LNCaP clone FGC (cell line): ENCODE measurements at places on chromosomes 16 and 17.

GRCh38 chr17:31697838-31698237 lies 161.2 kb downstream of the COPRS start:
- no peak for DNase-seq

- no peak for DNase-seq
These were observed 159.6 kb downstream of the HS3ST2 start for GRCh38 chr16:22973522-22973921.

- peak; percentile 83 for DNase-seq
These were observed 38.6 kb downstream of the USP10 start for GRCh38 chr16:84738255-84739038.

GRCh38 chr16:49338611-49339265 lies 34.9 kb upstream of the C16orf78 start:
- no peak for DNase-seq

GRCh38 chr17:65323049-65323448 lies 185.9 kb downstream of the RGS9 start:
- no peak for DNase-seq

DNA sequence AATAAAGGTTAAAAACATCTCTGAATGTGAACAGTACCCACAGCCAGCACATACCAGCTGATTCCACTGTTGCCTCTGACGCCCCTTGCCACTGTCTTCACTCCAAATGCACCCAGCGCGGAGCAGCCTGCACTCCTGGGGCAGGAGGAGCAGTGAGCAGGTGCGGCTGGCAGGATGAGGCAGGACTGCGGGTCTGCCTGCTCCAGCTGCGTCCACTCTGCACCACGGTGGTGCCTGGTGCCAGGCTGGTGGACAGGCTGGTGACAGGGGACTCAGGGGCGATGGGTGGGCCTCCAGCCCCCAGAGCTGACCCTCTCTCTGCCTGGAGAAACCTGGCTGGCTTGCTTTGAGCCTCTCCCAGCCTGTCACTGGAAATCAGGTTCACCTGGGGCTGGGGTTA lies 9.4 kb downstream of the RAB40B start:
- no peak for DNase-seq
